Stimulated activated CD8-positive, alpha-beta memory T cell treated with anti-CD3 and anti-CD28 coated beads, Interleukin-2, amount 100 ng/mL, for 1 hour (primary cell): ENCODE measurements at places on chromosomes 7 and 10.

- no peak for DNase-seq
Observed at GRCh38 chr7:81693080-81693479, 76.8 kb downstream of the HGF start.

GRCh38 chr7:30928254-30928872 is 16.7 kb downstream of the AQP1 start:
- no peak for DNase-seq

- no peak for DNase-seq
Observed at GRCh38 chr7:27955011-27955410, 215.0 kb downstream of the TAX1BP1 start.

DNA sequence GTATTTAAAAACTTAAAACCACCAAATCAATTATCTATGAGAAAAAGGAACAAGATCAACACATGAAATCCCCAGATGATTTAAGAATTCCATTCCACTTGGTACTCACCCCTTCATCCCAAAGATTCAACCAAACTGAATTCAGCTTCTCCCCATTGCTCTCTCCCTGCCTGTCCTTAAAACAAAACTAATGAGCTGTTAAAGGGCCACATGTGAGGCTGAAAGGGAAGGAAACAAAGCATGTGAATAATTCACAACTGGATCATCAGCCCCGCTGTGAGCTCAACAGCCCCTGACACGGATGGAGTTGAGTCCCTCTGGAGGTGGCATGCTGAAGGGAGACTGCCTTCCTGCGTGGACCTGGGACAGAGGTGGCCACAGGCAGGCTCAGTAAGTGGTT is 32.9 kb downstream of the VOPP1 start:
- no peak for DNase-seq

GRCh38 chr7:142811154-142811737 is 40.5 kb downstream of the PRSS2 start:
- no peak for DNase-seq

GRCh38 chr7:50723173-50723572 is 59.5 kb downstream of the GRB10 start:
- DNase-seq = no peak

DNA sequence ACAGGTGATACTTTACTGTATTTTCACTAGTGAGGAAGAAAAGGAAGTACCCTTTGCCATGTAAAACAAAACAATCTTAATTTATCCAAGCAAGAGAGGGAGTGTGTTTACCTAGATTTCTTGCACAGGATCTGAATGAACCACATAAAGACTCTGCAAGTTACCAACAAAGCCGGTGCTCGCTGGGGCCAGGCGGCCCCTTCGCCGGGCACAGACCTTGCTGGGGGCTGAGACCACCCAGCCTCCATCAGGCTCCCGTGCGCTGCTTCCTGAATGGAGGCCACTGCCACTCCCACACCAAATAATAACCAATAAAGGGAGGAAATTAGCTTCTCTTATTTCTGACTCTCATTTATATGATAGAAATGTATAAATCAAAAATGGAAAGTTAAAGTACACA is 625.0 kb upstream of the ADARB2 start:
- no peak for DNase-seq

DNA sequence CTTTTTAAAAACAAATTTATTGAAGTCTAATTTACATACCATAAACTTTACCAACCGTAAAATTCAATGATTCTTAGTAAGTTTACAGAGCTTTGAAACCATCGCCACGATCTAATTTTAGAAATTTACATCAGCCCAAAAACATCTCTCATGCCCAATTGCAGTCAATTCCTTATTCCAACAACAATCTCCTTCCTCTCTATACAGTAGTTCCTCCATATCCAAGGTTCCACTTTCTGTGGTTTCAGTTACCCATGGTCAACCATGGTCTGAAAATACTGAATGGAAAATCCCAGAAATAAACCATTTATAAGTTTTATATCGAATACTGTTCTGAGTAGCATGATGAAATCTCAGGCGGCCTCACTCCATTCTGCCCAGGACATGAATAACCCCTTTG is 183.4 kb upstream of the ADCY1 start:
- no peak for DNase-seq

- peak; percentile 16 for DNase-seq
Observed at GRCh38 chr10:100970076-100970913, 991 bp downstream of the SEMA4G start.

DNA sequence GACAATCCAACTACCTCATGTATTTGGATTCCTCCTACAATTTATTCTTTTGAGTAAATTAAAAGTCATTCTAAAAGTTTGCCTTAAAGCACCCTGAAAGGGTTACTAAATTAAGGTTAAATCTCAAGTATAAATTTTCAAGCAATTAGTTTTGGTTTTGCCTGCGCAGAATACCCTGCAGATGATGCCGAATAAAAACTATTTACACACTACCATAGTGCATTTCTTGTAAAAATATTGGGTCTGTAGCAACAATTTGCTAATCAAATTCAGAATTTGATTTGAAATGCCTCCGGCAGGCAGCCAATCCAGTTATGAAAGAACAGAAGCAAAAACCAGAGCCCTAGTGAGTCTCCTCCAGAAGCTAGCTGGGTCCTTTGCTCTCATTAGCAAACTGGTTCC is 122.2 kb downstream of the TWIST1 start:
- DNase-seq = no peak
